Stimulated activated CD4-positive, alpha-beta T cell treated with anti-CD3 and anti-CD28 coated beads, Interleukin-2, amount 100 ng/mL, for 48 hours (primary cell): ENCODE measurements at places on chromosomes 2 and 18.

DNA sequence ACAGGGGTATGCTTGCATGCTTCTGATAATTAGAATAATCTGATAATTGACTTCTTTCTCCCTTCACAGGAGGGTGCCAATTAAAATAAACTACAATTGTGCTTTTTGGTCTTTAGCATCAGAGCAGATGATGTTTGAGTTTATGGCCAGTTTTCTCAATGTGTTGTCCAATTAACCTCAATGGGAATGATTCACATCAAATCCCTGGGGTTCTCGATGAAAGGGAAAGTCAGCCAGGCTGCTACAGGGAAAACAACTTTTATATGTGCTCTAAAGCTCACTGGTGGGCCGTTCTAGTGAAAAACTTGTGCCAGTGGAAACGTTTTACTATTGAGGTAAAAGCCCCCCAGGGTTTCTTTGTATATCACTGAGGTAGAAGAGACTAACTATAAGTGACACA, 887.3 kb upstream of the CRIM1 start:
- no peak for DNase-seq

DNA sequence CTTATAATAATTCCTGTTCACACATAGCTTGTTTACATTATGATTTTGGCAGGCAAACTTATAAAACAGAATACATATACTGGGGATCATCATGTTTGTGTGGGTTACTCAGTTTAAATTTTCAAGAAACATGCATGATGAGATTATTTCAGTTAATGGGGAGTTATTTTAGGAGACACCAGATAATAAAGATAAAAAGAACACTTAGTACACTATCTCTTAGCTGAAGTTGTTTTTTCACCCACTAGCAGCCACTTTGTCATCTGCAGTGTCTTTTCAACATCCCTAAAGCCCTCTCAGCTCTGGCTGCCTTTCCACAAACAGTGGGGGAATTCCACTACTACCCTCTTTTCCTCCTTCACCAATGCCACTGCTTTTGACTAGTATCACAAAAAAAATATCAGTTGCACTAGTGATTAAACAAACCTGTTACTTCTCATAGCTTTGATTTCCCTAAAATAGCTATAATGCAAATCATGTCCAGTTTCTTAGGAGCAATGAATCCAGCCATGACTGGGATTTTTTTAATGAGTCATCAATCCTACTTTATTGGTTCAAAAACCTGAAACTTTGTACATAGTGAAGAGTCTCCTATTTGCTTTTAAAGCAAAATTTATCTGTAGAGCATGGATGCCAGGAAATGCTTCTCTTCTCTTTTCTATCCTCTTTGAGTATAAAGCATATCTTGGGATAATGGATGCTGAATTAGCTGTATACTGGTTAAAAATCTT, 156.7 kb upstream of the TFPI start:
- DNase-seq = no peak

GRCh38 chr2:233072838-233073237, 12.7 kb downstream of the INPP5D start:
- DNase-seq = no peak

DNA sequence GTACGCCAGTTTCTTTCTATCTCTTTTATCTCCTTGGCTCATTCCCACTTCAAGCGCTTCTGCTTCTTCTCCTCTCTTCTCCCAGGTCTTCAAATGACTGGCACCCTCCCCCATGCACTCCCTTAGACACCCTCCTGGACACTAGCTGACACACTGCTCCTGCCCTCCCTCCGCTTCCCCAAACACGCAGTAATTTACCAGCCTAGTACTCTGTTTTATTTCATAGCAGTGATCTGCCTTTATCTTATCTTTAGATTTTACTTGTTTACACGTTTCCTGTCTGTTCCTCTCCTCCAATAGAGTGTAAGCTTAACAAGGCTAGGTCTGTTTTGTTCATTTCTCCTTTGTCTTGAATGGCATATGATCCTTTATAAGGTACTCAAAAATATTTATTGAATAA, 93.9 kb downstream of the SCN3A start:
- DNase-seq = no peak

GRCh38 chr2:176583607-176584006, 314.4 kb downstream of the MTX2 start:
- DNase-seq = no peak

DNA sequence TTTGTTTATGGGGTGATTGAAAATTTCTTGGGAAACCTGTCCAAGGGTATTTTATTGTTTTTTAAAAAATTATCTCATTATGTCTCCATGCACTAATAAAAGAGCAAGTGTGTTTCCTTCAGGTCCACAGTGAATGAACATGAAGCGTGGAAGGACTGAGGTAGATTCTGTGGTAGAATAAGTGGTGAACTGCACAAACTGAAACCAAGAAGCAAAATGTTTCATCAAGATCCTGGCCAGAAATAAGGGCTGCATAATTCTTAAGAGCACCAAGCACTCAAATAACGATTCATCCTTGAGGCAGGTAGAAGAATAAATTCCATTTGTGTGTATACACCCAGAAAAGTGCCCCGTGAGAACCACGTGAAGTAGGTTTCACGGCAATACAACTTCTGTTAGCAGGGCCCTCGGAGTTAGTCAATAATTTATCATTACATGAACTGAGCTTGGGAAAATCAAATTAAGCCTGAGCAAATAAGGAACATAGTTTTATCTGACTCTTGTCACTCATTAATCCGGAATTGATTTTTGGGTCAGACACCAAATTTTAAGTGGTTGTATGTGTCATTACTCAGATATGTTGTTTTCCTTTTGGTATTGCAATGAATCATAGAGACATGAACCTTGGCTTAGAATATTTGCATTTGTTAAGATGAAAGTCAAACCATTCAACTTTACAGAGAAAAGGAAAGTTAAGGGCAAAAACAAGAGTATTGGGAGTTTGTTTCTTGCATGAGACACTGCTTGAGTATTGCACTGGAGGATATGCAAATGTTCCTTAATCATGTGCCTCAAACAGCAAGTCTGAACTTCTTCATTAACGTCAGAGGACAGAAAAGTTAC, 472.6 kb upstream of the NETO1 start:
- DNase-seq = no peak

- DNase-seq = no peak
Measured at GRCh38 chr2:240358080-240358479, 77.4 kb upstream of the GPC1 start.

- no peak for DNase-seq
Measured at GRCh38 chr2:78353168-78353567, 672.3 kb upstream of the REG3G start.

- DNase-seq = no peak
Measured at GRCh38 chr2:118834901-118835745, 12.3 kb downstream of the EN1 start.

- no peak for DNase-seq
Measured at GRCh38 chr2:54772531-54772930, 49.1 kb downstream of the EML6 start.
